Right atrium auricular region (tissue), 2 donors: ENCODE measurements at places on chromosomes 16 and 17. TPM values are rescaled to one million over a fixed set of nuclear protein-coding genes. Genes with fewer than 3 reads are reported as not detected.

The CPHXL2 gene
- not detected for total RNA-seq

The STAC2 gene
- total RNA-seq = 2.3 TPM

The CMTM2 gene
- total RNA-seq = not detected

The WDR45B gene
- 46.4 TPM for total RNA-seq

The PPY gene
- not detected for total RNA-seq

DNA sequence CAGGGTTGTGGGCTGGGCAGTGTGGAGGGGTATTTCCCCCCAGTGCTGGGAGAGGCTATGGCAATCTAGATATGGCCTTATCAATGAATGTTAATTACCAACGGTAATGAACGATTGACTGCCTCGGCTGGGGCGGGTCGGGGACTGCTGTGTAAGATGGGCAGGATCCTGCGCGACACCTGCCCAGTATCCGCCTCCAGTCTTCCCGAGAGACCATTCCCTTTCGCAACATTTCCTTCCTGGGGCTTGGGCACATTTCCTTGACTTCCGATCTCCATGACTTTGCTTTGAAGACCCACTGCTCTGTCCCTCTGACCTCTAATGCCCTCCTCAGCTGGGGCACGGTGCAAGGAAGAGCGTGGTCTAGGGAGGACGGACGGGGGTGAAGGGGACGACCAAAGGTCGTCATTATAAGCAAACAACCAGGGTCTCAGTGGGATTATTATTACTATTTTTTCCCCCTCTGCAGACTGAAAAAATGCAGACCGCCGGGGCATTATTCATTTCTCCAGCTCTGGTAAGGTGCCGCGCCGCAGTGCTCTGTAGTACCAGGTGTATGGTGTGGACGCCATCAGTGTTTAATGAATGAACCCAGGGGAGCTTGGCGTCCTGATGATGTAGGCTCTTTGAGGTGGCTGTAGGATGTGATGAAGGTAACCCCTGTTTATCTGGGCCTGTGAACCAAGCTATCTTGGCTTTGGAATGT lies 506 bp downstream of the ATP5MC1 start:
- peak overlapping the region; percentile 73 for H3K4me3 ChIP-seq
- peaks cover 29% of the 10 kb centered on the region for H3K36me3 ChIP-seq
- peaks cover 24% of the 10 kb centered on the region for H3K4me1 ChIP-seq
- H3K27ac ChIP-seq = peak overlapping the region; percentile 85
- H3K27me3 ChIP-seq = no peaks in the 10 kb centered on the region
- no peak for DNase-seq

DNA sequence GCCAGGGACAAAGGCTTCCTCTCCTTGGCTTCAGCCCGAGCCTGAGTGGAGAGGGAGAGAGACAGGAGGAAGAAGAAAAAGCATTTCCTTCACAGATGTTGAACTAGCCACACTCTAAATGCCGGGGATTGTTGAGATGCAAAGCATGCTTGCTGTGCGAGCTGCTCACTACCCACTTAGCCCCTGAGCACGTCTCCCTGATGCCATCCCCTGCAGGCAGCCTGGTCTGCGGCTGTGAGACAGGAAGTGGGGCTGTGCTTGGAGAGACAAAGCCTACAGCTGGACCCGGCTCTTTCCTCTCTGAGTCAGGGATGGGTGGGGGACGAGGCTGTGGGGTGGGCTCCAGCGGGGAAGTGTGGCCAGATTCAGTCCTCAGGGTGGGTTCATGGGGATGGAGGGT lies 13.7 kb downstream of the WNT9B start:
- no peak overlapping the region for H3K27ac ChIP-seq
- H3K4me1 ChIP-seq = no peaks in the 10 kb centered on the region
- no peak for DNase-seq
- no peaks in the 10 kb centered on the region for H3K36me3 ChIP-seq
- H3K4me3 ChIP-seq = no peak overlapping the region
- no peaks in the 10 kb centered on the region for H3K27me3 ChIP-seq

GRCh38 chr16:68072038-68072695 lies 13.0 kb upstream of the NFATC3 start:
- peaks cover 45% of the 10 kb centered on the region for H3K4me1 ChIP-seq
- H3K36me3 ChIP-seq = no peaks in the 10 kb centered on the region
- no peak overlapping the region for H3K4me3 ChIP-seq

DNA sequence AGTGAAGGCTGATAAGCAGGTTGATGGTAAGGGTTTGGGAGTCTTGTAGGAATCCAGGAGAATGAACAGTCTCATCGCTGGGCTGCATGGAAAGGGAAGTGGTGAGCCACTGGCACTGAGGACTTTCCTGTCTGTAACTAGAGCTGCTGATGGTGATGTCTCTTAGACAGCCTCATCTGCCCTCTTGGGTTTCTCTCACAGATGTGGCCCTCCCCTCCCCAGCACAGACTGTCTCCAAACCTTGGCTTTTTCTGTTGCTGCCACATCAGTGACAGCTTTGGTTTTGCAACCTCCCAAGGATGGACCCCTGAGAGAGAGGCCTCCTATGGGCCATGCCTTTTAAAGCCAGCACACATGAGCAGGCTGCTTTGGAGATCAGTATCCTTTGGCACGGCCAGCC lies 16.9 kb downstream of the PLCG2 start:
- no peak overlapping the region for H3K27ac ChIP-seq
- H3K36me3 ChIP-seq = no peaks in the 10 kb centered on the region
- H3K4me1 ChIP-seq = peaks cover 9% of the 10 kb centered on the region
- no peak overlapping the region for H3K4me3 ChIP-seq
- no peak for DNase-seq

GRCh38 chr17:39014044-39014794 lies 47.0 kb upstream of the FBXO47 start:
- H3K36me3 ChIP-seq = no peaks in the 10 kb centered on the region
- H3K4me3 ChIP-seq = no peak overlapping the region
- H3K27me3 ChIP-seq = no peaks in the 10 kb centered on the region

GRCh38 chr16:20318437-20318836 lies 8.9 kb downstream of the GP2 start:
- no peaks in the 10 kb centered on the region for H3K4me1 ChIP-seq
- no peak overlapping the region for H3K4me3 ChIP-seq

GRCh38 chr17:49445591-49445990 lies 30.9 kb upstream of the PHB1 start:
- H3K27me3 ChIP-seq = no peaks in the 10 kb centered on the region
- H3K36me3 ChIP-seq = no peaks in the 10 kb centered on the region
- H3K27ac ChIP-seq = no peak overlapping the region

- H3K27ac ChIP-seq = peak overlapping the region; percentile 99
- DNase-seq = peak; percentile 97
Measured at GRCh38 chr17:8185582-8186445, 4.2 kb downstream of the BORCS6 start.
